ENCODE measurements at places on chromosomes 13 and 19. TPM values are rescaled to one million over a fixed set of nuclear protein-coding genes. Genes with fewer than 3 reads are reported as not detected.

DNA sequence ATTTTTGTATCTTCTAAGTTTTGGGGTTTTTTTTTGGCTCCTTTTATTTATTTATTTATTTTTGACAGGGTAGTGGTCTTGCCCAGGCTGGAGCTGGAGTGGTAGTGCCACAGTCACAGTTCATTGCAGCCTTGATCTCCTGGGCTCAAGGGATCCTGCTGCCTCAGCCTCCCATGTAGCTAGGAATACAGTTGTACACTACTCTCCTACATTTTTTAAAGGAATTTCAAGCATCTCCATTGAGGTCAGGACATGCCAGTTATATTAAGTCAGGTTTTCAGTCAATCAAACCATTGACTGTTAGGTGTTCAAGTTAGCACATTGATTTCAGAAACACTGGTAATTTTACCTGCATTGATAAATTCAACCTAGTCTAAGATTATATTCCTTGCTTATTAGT lies 480.5 kb upstream of the SPRY2 start:
- no peak overlapping the region for H3K4me3 ChIP-seq
- no peaks in the 10 kb centered on the region for H3K36me3 ChIP-seq
- no peak for DNase-seq
- no peak overlapping the region for H3K27ac ChIP-seq
- no peaks in the 10 kb centered on the region for H3K27me3 ChIP-seq

GRCh38 chr19:1181606-1182005 lies 7.5 kb upstream of the SBNO2 start:
- H3K4me3 ChIP-seq, result no peak overlapping the region
- H3K36me3 ChIP-seq, result no peaks in the 10 kb centered on the region
- no peak overlapping the region for H3K27ac ChIP-seq
- H3K4me1 ChIP-seq, result peaks cover 19% of the 10 kb centered on the region
- H3K27me3 ChIP-seq, result peaks cover 10% of the 10 kb centered on the region
- DNase-seq, result no peak

- no peak overlapping the region for H3K4me3 ChIP-seq
- DNase-seq, result no peak
- no peaks in the 10 kb centered on the region for H3K27me3 ChIP-seq
Measured at GRCh38 chr13:62556978-62557377, 1141.3 kb upstream of the PCDH20 start.

DNA sequence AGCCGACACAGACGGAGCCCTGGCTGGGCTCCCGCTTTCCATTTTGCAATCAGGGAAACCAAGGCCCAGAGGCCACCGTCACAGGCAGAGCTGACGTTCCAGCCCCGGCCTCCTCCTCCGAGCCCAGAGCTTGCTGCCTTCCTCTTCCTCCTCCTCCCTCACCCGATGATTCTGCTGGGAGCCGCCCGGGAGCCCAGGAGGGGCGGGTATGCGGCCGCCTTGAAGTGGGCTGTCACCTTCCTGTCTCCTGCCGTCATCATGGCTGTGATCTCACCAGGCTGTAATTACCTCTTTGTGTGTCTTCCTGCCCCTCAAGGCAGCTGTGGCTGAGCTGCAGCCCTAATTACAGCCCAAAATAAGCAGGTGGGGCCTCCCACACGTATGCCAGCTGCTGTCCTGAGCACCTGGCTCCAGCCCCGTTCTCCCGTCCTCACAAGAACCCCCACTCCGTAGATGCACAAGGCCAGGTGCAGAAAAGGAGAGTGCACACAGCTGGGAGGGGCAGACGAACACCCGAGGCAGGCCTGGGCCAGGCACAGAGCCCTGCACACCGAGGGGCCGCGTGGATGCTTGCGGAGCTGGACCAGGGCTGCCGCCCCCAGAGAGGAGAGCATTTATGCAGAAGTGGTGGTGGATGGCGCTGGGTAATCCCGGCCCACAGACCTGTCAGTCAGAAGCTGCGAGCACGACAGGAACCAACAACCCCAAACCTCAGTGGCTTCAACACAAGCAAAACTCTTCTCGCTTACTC lies 4.0 kb downstream of the TPGS1 start:
- H3K36me3 ChIP-seq, result peaks cover 20% of the 10 kb centered on the region
- H3K27ac ChIP-seq, result peak overlapping the region; percentile 94
- peak overlapping the region; percentile 78 for H3K4me3 ChIP-seq
- peak; percentile 91 for DNase-seq
- no peaks in the 10 kb centered on the region for H3K27me3 ChIP-seq

Gene ATP7B
- total RNA-seq, result 0.29 TPM

Gene GRIK5
- total RNA-seq, result 0.37 TPM

Gene ZNF304
- 9.1 TPM for total RNA-seq

Gene NFIX
- total RNA-seq, result 0.40 TPM

Gene SLC6A16
- total RNA-seq, result 3.4 TPM

Gene CGB5
- not detected for total RNA-seq

Measured in activated CD8-positive, alpha-beta T cell treated with anti-CD3 and anti-CD28 coated beads, Interleukin-2, amount 10 ng/mL, durations not matched to agents 7 days and 5 days (primary cell).